ENCODE measurements at places on chromosomes 2 and 18.

DNA sequence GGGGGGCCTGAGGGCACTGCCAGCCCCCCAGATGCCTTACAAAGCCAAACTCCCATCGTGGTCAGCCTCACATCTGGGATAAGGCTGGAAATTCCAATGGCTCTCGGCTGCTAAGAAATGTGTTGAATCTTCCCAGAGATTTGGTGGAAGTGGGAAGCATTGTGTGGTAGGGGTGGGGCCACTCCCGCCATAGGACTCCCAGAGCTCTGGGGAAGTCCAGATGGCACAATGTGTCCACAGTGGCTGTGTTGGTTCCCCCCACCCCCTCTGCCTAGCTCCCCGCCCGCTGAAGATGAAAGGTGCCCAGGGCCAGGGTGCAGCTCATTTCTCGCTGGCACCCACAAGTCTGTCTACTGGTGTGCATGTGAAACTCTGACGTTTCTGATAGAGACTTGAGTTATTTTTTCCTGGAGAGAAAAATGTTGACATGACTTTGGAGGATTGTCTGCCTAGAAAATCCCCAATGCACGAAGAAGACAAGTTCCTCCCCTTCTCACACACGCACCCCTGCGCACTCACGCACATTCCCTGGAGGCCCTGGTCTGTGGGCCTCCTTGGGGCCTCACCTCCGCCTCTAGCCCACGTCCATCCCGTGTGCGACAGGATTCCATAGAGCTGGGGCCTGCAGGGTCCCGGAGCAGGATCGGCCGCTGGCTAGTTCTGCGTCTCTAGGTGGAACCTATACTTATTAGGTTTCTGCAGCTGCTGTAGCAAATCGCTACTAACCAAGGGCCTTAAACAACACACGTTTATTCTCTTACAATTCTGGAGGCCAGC lies 199.1 kb downstream of the ZFP36L2 start:
- DNase-seq, result no peak

GRCh38 chr2:3557639-3558204 lies 411 bp downstream of the RNASEH1 start:
- no peak for DNase-seq

DNA sequence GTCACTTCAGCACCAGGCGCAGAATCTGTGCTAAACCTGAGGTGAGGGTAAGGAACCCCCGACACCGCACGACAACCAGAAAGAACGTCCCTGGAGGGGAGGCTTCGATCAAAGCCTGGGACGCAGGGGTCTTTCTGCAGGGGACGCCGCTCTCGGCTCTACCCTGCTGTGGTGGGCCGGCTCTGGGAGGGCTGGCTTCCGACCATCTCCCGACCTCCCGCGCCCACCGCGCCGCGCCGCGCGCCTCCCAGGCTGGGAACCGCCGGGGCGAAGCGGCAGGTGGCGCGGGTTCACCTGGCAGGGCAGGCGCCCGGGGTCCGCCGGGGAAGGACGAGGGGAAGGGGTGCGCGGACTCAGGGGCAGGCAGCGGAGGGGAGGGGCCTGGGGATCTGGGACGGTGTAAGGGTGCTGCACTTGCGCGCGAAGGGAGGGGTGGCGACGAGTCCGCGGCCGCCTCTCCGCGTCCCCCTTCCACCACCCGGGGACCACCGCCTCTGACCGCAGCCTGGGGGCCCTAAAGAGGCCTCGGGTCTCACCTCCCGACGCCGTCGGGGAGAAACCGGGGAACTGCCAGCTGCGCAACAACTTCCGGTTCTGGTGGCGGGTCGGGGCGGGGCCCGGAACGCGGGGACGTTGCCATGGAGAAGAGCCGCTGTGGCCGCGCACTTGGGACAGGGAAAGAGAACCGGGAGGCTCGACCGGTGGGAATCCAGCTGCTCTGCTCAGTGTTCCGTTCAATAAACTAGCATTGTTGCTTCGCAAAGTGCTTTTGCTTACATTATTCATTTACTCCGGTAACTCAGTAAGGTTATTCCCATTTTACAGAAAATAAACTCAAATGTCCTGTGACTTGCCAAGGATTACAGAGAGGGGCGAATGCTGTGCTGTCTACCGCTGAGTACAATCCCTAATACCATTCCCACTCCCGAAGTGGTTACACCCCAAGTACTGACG lies at the start of gene ZNF396:
Gene ZNF396 (minus strand): TSS at position 596 of the 954 bp plus-strand sequence. CDS start 3,045 bp downstream, outside the sequence.
- no peak for DNase-seq

DNA sequence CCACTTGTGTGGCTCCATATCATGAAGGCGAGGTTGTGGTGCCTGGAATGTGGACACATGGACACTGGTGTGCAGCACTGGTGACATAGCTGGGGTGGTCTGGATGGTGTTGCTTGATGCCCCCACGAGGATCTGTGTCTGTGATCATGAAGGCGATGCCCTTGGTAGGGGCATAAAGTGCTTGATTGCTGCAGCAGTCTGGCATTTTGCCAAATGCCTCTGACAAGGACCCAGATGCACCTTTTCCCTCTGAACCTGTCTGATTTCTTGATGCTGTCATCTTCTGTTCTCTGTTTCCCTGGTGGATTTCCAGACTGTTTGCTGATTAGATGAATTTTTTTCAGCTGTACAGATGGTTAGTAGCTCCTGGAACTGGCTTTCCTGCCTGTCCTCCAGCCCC lies 752.0 kb upstream of the HS6ST1 start:
- no peak for DNase-seq

GRCh38 chr2:176093145-176093897 lies 800 bp downstream of the HOXD13 start:
- DNase-seq, result no peak

- DNase-seq, result no peak
Measured at GRCh38 chr18:77082316-77082955, 50.1 kb downstream of the MBP start.

GRCh38 chr2:62200868-62201267 lies 5.0 kb downstream of the B3GNT2 start:
- no peak for DNase-seq

- no peak for DNase-seq
Measured at GRCh38 chr18:45844938-45845337, 19.5 kb downstream of the SIGLEC15 start.

DNA sequence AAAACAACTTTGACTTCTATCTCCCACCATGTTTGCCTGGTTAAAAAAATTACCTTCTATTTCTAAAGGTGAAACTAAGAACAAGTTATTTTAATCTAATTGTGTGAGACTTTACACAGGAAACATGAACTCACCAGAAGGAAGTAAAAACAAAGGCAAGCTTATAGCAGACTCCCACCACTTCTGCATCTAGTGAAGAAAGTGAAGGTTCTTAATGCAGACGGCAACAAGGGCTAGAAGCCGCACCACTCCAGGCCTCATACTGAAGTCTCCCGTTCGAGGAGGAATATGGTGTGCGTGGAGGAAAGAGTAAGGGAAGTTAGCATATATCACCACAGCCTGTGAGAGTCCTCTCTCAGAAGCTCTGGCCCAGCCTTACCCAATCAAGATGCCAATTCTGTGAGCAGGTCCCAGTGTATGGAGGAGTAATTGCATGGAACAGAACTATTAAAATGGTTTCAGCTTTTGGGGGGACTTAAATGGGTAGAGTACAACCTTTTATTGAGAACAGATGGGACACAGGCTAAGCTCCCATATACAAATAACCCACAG lies 958.7 kb downstream of the BCL11A start:
- no peak for DNase-seq

GRCh38 chr2:60554074-60554645 lies 706 bp upstream of the BCL11A start:
- no peak for DNase-seq

DNA sequence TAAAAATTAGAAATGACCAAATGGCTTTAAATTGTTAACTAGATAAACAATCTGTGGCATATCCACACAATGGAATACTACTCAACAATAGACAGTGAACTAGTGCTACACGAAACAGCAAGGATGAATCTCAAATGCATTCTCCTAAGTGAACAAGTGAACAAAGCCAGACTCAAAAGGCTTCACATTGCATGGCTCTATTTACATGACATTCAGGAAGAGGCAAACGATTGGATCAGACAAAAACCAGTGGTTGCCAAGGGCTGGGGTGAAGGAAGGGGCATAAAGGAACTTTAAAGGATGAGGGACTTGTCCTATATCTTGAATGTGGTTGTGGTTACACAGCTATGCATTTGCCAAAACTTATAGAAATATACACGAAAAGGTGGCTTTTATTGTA lies 184.3 kb downstream of the RPIA start:
- DNase-seq, result no peak

- no peak for DNase-seq
Measured at GRCh38 chr2:26537069-26537825, 59.3 kb upstream of the OTOF start.

- no peak for DNase-seq
Measured at GRCh38 chr2:64492821-64493220, 31.3 kb upstream of the AFTPH start.

DNA sequence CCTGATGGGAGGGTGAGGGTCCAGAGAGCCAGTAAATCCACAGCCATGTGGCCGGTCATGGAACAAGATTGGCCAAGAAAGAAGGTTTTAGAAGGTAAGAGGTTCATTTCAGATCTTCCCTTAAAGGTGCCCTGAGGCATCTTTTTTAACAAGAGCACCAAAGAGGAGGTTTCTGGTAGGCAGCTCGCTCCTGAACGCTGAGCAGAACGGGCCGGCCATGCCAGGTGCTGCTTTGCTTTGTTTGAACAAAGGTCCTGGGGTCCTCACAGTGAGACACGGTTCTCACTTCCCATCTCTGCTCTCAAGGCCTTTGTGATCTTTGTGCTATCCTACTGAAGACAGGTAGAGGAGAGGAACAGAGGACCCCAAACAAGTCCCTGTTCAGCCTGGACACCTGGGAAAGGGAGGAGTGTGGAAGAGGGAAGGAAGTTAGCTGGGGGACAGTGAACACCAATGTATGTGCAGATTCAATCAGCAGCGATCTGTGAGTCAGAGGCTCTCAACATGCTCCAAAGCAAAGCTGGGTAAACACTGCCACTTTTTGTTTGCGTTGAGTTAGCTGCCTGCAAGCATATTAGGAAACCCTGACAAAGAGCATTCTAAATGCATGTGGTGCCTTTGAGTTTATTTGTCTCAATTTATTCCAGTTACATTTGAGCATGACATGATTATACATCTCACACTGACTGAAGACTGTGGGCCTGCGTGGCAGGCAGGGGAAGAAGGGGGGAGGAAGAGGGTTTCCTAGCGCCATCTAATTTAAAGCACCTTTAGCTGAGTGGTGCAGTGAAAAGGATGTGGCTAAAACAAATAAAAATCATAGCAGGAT lies 102.4 kb downstream of the ASB1 start:
- peak; percentile 92 for DNase-seq

DNA sequence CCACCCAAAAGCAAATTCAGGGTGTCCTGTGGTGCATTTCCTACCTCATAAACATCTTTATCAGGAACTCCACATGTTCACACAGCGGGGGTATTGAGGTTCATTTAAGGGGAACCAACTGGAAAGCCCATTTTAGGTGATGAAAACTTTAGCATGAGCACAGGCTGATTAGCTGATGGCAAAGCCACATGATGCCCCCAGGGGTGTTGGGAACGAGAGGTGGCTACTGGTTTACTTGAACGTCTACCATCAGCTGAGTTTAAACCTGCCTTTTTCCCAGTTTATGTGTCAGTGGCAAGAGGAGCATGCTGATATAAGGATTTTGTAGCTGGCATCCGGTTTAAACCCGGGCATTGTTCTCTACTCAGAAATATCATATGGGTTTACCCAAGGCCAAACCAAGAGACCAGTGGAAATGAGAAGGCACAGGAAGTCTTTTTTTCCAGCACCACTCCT lies 54.5 kb upstream of the UPP2 start:
- DNase-seq, result no peak

GRCh38 chr2:9401646-9402371 lies 21.5 kb downstream of the ITGB1BP1 start:
- DNase-seq, result no peak

DNA sequence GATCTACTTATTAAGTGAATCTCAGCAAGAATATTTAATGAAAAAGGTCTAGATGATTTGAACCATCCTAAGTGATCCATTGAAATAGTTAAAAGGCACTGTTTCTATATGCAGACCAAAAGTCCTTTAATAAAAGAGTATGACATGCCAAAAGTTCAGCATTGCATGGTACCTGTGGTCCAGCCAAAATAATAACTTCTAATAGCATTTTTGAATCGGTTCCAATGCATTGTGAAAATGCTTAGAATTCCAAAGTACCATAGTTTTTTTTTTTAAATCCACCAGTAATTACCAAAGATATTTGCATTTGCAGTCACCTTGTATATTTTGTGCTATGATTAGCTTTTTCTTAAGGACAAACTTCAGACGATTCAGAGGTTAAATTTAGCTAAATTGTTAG lies 79.9 kb downstream of the NYAP2 start:
- no peak for DNase-seq

GRCh38 chr2:180227461-180227860 lies 220.4 kb upstream of the CWC22 start:
- DNase-seq, result no peak

DNA sequence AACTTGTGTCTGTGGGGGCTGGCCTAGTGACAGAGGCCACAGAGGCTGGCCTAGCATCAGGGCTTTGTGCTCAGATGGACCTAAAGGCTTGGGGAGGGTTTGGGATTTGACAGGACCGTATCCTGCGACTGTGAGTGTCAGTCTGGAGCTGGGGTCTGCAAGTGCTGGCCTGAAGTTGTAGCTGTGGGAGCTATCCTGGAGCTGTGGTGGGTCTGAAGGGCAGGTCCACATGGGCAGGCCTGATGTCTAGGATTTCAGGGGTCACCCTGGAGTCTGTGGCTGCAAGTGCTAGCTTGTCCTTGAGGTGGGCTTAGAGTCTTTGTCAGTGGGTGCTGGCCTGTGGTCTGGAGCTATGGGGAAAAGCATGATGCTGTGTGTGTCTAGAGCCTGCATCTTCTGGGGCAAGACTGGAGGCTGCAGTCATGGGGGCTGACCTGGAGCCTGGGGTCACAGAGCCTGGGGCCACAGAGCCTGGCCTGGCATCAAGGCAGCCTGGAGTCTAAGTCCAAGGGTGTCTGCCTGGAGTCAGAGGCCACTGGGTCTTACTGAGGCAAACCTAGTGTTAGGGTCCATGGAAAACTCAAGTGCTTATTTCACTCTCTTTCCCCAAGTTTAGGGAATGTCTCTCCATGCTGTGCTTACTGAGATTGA lies 3.6 kb downstream of the REG3A start:
- DNase-seq, result no peak

DNA sequence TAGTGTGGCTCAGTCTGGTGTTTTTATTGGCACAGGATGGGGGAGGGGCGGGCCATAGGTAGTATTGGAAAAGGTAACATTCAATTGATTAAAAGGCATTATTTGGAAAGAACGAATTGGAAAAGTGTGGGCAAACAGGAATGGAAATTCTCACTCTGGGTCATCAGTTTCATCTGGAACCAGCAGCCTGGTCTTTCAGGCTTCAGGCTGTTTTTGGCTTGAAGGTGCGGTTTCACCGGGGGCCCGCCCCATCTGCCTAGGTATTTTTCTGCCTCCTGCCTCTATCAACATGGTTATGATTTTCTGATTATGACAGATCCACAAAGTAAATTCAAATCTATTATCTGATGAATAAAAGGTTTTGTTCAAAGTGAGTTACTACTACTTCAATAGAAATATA lies 59.5 kb upstream of the CD28 start:
- no peak for DNase-seq

- no peak for DNase-seq
Measured at GRCh38 chr18:77106331-77106730, 26.3 kb downstream of the MBP start.

GRCh38 chr2:225117051-225117716 lies 74.9 kb upstream of the DOCK10 start:
- DNase-seq, result no peak

GRCh38 chr2:144801766-144802165 lies 281.8 kb upstream of the ZEB2 start:
- DNase-seq, result peak; percentile 67
